ENCODE measurements at places on chromosomes 3 and 15.

- DNase-seq, result no peak
Measured at GRCh38 chr15:43121863-43122262, 11.5 kb upstream of the TMEM62 start.

DNA sequence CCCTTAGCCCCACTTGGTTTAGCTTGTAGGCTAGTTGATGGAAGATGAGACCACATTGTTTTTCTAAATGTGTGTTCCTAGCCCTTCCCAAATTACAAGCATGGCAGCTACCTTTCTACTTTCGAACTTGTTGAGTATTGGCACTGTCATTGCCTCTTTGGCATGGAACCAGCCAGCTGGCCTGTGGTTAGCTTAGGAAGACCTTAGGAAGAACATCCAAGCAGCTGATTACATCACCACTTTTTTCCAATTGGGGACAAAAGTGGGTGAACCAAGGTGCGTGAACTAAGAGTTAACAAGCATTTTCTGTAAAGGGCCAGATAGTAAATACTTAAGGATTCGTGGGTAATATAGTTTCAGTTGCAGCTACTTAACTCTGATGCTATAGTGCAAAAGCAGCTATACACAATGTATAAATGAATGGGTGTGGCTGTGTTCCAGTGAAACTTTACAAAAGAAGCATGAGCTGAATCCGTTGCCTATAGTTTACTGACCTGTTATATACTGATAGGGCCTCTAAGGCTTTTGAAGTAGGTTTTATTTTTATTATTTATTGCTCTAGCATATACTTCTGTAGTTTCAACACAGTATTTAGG lies 8.5 kb downstream of the KLHL18 start:
- no peak for DNase-seq

GRCh38 chr15:76501726-76502125 lies 165.2 kb downstream of the ISL2 start:
- DNase-seq, result no peak

DNA sequence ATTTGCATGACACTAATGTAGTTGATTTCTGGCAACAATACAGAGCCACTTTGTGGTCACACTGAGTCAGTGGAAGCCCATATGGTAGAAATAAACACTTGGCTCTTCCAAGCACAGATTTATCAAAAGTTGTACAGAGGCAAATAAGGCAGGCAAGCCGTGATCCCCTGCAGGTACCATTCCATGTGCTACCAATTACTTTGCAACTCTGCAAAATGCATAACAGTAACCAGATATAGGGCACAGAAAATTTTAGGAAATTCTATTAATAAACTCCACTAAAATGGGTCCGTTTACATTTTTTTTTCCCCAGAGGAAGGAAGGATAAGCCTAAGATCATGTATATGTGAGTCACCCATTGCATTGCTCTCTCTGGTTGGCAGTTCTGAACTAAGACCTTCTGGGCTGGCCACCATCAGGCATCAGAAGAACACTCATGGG lies 103.1 kb upstream of the PTX3 start:
- no peak for DNase-seq

DNA sequence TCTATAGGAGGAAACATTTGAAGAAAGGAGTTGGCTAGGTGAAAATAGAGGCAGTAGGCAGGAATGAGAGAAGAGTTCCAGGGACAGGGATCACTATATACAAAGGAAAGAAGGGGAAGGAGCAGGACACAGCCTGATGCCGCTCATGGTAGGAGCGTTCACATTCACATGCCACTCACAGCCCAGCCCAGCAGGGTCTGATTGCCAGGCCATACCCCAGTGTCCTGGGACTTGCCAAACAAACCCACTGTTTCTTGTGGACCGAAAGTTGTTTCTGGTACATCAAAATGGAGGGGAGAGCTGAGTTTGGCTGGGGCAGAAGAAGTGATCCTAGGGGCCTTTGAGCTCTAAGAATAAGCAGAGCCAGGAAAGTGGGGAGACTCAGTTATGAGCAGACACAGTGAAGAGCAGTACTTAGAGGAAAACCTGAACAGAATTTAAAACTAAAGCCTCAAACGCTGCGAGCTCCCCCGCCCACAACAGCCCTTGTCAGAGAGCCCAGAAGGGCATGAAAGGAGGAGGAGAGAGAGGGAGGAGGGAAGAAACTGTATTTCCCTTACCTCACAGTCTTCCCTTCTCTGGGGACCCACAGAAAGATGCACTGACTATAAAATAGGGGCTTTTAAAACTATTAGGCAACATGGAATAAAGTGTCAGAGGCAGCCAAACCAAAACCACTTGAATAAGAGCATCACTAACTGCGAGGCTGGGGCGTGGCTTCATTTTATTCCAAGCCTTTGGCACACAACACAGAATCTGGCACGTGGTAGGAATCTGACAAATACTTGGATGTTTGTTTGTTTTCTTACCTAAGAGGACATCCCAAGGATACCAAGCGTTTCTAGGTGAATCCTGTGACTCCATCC lies 129.0 kb downstream of the RPL22L1 start:
- no peak for DNase-seq

GRCh38 chr3:15538345-15538744 lies 16.8 kb upstream of the COLQ start:
- no peak for DNase-seq

GRCh38 chr3:9422712-9423424 lies 25.5 kb downstream of the SETD5 start:
- peak; percentile 71 for DNase-seq

DNA sequence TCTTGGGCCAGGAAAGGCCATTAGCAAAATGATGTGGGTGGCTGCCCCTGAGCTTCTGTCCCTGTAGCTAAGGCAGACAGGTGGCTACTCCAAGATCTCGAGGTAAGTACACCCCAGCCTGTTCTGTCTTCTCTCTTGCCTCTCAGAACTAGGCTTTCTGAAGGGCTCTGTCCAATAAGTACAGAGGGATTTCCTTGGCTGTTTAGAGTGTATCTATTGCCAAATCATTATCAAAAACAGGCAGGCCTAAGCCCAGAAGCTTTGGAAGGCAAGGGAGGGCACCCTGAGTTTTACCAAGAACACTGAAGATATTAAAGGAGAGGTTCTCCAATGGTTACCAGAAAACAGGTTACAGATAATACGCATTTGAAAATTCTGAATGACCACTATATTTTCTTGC lies 156.6 kb downstream of the MYRIP start:
- no peak for DNase-seq

GRCh38 chr3:159841766-159842165 lies 146.9 kb upstream of the IL12A start:
- DNase-seq, result no peak

DNA sequence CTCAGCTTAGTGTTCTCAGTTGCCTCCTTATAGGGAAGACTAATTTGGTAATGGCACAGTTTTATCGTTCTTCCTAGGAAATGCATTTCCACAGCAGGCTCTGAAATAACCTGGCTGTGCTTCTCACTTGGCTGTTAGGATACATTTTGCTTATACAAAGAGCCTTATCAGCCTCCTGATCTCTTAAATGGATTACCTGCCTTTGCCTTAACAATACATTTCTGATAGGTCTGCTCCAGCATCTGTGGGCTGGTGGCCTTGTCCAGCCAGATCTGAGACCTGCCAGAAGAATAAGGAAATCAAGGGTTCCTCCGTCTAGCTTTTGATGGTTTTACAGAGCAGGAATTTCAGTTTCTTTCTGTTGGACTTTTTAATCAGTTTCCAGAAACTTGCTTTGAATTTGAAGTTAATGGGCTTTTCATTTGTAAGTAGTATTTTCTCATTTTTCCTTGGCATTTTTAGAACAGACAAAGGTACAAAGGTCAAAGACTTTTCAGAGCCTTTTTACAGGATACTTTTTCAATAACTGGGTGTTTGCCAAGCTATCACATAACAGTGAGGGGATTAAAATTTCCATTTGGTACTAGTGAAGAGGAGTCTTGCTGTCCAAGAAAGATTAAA lies 116.3 kb downstream of the AKAP13 start:
- DNase-seq, result peak; percentile 41

DNA sequence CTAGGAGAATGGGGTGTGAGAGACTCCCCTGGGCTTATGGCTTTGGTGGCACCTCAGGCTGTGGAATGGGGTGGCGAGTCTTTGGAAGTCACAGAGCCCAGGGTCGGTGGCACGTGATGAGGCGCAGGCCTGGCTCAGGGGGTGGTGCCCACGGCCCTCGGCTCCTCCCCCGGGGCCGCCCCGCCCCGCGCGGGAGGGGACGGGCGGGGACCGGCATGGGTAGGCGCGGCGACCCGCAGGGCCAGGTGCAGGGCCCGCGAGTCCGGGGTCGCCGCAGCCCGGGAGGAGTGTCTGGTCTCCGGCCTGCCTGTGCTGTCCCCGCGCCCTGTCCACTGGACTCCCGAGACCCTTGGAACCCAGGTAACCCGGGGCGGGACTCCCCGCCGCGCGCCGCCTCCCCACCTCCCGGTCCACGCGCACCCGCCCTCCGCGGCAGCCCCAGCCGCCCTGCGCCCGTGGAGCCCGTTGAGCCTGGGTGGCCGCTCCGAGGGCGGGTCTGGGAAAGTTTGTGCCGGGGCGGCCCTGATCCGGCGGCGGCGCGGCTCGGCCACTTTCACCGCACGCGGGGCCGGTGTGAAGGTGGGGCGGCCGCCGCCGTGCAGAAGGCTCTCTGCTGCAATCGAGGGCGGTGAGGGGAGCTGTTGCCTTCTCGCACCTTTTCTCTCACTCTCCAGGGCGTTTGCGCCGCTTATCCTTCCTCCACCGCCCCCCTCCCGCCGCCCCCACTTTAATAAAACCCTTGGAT lies at the start of gene PAQR5:
Gene PAQR5, plus strand, starts transcription at position 216 of the 745 bp plus-strand sequence. CDS start 61,169 bp downstream, outside the sequence.
- DNase-seq, result peak; percentile 68

GRCh38 chr3:61617041-61617440 lies 55.7 kb downstream of the PTPRG start:
- no peak for DNase-seq

GRCh38 chr15:66566963-66567531 lies 1.2 kb upstream of the LCTL start:
- DNase-seq, result peak; percentile 87

GRCh38 chr15:81115054-81115939 lies 18.8 kb upstream of the CFAP161 start:
- no peak for DNase-seq

DNA sequence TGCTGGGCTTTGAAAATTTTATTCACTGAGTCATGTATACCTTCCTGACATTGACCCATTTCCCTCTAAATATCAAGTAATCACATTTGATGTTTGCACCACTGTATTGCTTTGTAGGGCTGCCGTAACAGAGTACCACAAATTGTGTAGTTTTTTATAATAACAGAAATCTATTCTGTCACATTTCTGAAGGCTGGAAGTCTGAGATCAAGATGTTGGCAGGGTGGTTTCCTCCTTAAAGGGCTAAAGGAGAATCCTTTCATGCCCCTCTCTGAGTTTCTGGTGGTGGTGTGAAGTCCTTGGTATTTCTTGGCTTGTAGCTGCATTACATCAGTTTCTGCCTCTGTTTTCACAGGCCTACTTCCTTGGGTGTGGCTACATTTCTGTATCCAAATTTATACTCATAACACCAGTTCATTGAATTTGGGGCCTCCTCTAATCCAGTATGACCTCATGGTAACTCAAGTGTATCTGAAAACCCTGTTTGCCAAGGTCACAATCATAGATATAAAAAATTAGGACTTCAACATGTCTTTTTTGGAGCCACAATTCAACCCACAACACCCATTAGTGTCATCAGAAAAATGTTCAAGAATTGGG lies 29.1 kb upstream of the ST6GAL1 start:
- DNase-seq, result no peak

DNA sequence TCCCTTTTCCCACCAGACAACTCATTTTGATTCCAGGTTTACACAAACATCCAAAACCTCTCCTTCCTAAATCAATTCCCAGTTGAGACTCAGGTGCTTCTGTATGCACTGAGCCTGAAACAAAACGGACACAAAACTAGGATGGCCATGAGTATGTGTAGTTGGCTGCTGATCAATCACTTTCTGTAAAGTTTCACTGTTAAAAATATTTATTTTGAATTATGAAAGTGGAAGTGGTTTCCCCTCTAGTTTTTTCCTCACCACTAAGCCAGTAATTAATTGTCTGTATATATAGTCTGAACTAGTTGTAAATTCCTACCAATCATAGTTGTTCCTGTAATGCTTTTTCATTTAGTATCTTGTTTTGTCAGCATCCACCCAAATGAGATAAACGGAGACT lies 51.7 kb upstream of the TSPAN3 start:
- no peak for DNase-seq

- no peak for DNase-seq
Measured at GRCh38 chr3:157113832-157114505, 46.0 kb downstream of the CCNL1 start.

- no peak for DNase-seq
Measured at GRCh38 chr3:149421764-149422163, 44.3 kb upstream of the TM4SF1 start.

GRCh38 chr3:170724599-170725280 lies 138.9 kb upstream of the SLC7A14 start:
- no peak for DNase-seq

- DNase-seq, result no peak
Measured at GRCh38 chr15:92448370-92448769, 54.7 kb downstream of the ST8SIA2 start.

DNA sequence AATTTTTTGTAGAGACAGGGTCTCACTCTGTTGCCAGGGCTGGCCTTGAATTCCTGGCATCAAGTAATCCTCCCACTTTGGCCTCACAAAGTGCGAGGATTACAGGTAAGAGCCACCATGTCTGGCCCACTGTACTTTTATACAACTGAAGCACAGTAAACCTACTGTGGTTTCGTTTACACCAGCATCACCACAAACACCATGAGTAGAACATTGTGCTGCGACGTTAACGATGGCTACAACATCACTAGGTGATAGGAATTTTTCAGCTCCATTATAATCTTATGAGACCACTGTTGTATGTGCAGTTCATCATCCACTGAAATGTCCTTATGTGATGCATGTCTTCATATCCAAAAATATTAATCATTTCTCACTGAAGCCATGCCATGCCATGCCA lies 11.7 kb downstream of the CTNNB1 start:
- DNase-seq, result no peak

- DNase-seq, result no peak
Measured at GRCh38 chr3:31369637-31370379, 162.9 kb upstream of the STT3B start.

GRCh38 chr3:95097493-95097892 lies 1034.6 kb downstream of the NSUN3 start:
- peak; percentile 42 for DNase-seq

DNA sequence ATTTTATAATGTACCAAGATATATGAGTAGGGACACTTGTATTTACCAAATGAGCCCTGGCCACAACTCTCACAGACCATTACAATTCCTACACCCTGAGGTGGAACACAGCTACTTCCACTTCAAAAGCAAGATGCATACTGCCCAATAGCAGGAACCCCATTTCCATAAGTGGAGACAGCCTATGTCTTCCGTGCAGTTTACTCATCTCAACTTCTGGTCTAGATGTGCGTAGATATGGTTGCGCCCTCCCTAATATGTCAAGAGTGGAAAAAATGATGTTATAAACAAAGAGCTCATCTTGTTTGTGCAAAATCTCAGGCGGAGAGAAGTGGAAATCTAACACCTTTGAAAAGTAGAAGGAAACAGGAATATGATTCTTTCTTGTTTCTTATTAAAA lies 44.6 kb downstream of the RAB27A start:
- no peak for DNase-seq

GRCh38 chr3:34782871-34783270 lies 856.5 kb upstream of the ARPP21 start:
- DNase-seq, result no peak
